ENCODE measurements at places on chromosomes 16 and 17.

DNA sequence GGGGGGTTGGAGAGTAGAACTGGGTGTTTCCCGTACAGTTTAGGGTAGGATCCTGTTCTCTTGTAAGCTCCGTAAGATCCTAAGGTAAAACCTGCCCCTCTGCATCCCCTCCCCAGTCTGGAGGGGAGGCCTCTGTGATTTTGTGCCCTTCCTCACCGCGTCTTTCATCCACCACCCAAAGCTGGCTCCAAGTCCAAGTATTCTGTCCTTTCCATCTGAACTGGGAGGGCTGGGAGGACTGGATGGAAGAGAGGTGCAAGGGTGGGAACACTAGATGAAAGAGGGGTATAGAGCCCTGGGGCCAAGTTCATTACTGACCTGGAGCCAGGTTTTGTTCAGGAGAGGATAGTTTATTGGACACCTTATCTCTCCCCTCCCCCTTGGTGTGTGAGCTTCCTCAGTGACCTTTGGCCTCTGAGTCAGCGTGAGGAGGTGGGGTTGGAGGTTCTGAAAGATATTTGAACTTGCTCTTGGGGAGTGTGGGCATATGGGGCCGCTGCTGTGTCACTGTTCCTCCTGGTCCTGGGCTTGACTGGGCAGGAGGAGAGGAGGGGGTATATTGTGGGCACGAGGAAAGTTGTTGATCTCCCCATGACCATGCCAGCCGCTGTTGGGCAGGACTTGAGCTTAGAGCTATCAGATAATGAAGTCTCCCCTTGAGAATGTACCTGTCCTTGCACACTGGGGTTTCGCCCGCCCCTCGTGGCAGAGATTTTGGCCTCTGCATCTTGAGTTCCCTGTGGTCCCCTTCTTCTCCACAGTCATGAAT is 1.6 kb downstream of the LASP1 start:
- DNase-seq, result peak; percentile 91

- DNase-seq, result no peak
Observed at GRCh38 chr17:7249214-7249613, 2.3 kb downstream of the CTDNEP1 start.

DNA sequence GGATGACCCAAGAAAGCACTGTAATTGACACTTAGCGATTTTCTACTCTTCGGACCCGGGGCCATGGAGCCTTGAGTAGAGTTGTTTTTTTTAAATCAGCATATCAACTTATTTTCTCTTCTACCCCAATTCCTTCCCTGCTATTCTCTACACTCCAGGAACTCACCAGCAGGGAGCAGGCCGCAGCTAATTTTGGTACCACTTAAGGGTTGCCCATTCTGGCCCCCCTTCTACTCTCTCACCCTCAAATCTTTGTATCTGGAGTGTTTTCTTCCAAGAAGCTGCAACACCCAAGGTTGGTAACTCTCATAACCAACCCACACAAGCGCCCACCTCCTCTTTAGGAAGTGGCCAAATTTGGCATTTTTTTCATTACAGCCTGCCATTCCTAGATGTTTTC is 5.5 kb upstream of the ERAL1 start:
- no peak for DNase-seq

DNA sequence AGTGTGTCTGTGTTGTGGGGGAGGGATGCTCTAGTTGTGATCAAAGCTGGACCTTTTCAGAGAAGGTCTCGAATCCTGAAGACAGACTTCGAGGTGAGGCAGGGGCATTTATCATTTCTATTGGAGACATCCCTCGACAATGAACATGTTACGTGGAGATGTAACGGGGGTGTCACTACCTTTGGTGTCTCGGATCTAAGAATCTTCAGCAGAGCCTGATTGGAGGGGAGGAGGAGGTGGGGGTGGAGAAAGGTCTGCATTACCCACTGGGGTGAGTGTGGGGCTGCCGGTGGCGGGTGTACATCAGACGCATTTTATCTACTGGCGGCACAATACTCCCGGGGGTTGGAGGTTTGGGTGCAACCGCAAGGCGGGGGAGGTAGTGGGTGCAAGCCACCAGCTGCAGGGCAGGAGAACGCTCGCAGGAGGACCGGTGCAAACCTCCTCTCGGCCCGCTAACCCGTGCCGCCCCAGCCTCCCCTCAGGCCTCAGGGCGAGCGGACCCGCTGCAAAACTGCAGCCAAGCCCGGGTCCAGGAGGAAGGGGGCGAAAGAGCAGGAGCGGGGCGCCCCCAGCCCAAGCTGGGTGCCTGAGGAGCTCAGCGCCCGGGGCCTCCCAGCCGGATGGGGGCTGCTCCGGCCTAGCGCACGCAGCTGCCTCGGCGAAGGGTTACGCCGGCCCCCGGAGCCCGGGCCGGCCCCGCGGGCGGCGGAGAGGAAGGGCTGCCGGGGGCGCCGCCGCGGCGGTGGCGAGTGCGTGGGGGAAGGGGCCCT is 735 bp downstream of the ZNF652 start:
- no peak for DNase-seq

DNA sequence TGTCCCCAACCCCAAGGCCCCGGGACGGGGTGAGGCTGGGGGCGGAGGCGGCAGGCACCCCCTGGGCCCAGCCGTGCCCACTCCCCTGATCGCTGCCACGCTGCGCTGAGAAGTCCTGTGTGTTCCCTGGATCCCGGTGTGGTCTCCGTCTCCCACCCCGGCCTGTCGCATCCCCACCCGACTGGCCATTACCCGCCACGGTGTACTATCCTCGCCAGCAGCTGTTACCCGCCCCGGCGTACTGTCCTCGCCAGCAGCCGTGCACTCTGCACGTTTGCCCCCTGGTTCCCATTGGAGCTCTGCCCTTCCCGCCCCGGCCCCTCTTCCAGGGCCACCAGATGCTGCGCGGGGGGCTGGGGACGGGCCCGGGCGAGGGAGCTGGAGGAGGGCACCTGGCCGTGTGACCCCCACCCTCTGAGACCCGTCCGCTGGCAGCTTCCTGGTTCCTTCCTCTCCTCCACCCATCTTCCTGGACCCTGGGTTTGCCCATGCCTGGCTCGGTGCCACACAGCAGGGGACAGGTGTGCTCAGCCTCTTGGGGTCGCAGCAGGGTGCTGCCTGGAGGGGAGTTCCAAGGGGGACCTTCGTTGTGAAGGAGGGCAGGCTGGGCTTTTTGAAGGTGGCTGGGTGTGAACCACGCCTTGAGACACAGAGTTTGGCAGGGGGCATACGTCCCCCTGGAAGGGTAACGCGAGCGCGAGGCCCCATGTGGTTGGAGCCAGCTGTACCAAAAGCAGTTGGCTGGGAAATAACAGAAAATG is 19.7 kb downstream of the BAHCC1 start:
- no peak for DNase-seq

DNA sequence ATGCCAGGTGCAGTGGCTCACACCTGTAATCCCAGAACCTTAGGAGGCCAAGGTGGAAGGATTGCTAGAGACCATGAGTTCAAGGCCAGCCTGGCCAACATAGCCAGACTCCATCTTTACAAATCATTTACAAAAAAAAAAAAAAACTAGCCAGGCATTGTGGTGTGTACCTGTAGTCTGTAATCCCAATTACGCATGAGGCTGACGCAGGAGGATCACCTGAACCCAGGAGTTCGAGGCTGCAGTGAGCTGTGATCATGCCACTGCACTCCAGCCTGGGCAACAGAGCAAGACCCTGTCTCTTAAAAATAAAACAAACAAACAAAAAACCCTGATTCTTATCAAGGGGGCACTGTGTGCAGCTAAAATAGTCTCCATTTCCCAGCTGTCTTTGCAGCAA is 16.8 kb upstream of the HAP1 start:
- no peak for DNase-seq

GRCh38 chr17:55354010-55354409 is 67.6 kb downstream of the MMD start:
- DNase-seq, result no peak

GRCh38 chr16:57878586-57878985 is 76.3 kb upstream of the KIFC3 start:
- no peak for DNase-seq

DNA sequence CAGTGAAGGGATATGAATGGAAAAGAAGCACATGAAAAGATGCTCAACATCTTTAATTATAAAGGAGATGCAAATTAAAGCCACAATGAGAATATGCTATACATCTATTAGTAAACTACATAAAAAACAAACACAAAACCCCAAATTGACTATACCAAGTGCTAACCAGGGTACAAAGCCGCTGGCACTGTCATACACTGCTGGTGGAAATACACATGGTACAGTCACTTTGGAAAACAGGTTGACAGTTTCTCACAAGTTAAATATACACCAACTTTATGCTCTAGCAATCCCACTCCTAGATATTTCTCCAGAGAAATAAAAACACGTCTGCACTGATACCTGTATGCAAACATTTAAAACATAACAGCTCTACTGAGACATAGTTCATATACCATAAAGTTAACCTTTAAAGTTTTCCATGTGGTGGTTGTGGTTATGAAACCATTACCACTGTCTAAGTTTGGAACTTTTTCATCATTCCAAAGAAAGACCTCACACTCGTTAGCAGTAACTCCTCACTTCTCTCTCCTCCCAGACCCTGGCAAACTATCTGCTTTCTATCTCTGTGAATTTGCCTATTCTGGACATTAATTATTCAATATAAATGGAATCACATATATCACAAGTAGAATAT is 42.7 kb downstream of the ADGRG5 start:
- DNase-seq, result no peak

DNA sequence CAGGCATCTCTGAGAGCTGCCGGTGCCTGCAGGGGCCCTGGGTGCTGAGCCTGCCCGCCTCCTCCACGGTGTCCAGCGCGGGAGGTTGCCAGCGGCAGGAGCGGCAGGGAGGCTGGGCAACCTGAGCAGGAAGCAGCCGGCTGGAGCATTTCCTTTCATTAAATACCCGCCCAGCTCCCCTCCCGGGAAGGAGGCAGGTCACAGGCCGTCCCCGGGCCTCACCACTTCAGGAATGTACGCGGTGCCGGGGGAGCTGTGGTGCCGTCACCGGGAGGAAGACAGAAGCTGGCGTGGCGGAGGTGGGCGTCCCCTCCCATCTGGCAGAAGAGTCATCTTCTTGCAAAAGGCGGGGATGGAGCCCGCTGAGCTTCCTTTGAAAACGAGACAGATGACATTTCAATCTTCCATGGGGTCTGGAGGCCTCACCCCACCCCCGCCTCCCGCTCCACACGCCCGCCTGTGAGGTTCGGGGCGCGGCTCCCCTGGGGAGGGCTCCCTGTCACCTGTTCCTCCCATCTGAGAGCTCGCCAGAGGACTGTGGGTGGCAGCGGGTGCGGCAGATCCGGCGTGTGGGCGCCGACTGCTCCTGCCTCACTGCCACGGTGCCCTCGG is 16.0 kb downstream of the SOX8 start:
- peak; percentile 72 for DNase-seq

All from LoVo (cell line).